MCF 10A (cell line): ENCODE measurements at places on chromosomes 1 and 21.

DNA sequence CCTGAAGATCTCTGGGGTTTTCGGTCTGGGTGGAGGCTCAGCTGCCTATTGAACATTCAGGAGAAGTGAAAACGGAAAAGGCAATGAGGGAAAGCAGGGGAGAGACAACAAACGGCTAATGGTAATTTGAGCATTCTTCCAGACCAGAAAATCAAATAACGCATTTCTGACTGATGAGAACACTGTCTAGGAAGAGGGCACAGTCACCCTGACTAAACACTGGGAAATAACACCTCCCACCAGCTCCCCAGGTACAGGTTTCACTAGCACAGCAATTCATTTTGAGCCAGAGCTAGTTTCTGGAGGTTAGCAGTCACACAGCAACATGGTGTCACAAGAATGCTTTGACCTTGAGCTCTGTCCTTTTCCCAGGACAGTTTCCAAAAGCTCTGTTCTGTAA, 21.1 kb downstream of the NCF2 start:
- no peak for DNase-seq

GRCh38 chr1:15626269-15626950, 9.2 kb downstream of the DDI2 start:
- DNase-seq, result no peak

GRCh38 chr1:211361202-211361601, 34.6 kb downstream of the TRAF5 start:
- DNase-seq, result no peak

DNA sequence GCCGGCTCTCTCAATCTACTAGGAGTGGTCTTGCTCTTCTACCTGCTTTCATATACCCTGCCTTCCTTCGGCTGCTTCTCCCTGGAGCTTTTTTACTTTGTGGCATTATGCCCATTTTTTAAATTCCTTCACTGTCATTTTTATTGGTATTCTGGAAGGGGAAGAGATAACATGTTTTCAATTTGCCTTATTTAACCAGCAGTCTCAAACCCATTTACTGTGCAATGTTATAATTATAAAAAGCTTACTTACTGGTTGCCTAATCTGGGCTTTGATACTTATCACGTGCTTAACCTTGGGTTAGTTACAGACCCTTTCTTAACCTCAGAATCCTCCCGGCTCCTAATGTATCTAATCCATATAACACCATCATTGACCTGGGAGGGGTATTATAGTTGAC, 128.1 kb downstream of the SIPA1L2 start:
- DNase-seq, result no peak

- DNase-seq, result no peak
Measured at GRCh38 chr1:21830792-21831453, 18.9 kb downstream of the LDLRAD2 start.

DNA sequence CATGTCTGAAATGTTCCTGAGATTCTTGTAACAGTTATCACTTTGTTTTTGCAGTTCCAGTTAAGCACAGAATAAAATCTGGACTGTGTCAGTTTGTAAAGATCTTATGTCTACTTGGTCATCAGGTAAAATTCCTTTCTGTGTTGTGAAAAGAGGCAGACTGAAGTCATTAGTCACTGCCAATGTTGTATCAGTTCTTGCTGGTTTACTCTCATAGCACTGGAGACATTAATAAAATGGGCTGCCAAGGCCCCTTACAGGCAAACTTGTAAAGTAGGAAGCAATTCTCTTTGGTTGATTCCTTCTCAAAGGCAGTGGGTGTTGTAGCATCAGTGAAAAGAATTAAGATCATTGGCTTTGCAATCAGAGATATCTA, 61.4 kb upstream of the ST6GALNAC3 start:
- no peak for DNase-seq

GRCh38 chr1:21703318-21703963, 34.3 kb upstream of the RAP1GAP start:
- peak; percentile 50 for DNase-seq

GRCh38 chr21:17911628-17912027, 92.5 kb upstream of the C21orf91 start:
- peak; percentile 64 for DNase-seq

- no peak for DNase-seq
Measured at GRCh38 chr1:87878873-87879272, 550.2 kb downstream of the LMO4 start.

GRCh38 chr1:33470495-33471012, 1.9 kb upstream of the ZSCAN20 start:
- DNase-seq, result peak; percentile 90

- no peak for DNase-seq
Measured at GRCh38 chr1:117036018-117036461, 24.1 kb upstream of the TTF2 start.

DNA sequence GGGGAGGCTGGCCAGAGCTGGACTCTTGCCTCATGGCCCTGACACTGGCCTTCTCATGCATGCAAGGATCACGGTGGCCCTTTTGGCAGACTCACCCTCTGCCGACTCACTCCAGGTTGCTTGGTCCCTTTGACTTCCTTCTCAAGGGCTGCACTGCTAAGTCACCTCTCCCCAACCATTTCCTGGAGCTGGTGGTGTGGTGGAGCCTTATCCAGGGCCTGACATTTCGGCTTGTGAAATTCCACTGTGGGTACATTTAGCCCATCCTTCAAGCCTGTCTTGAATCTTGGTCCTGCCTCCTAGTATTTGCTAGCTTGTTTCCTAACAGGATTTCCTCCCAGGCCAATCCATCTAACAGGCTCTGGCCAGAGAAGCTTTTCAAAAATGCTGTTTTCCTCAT, 52.6 kb upstream of the JUN start:
- DNase-seq, result no peak

GRCh38 chr21:14493731-14494130, 52.4 kb downstream of the SAMSN1 start:
- DNase-seq, result no peak

DNA sequence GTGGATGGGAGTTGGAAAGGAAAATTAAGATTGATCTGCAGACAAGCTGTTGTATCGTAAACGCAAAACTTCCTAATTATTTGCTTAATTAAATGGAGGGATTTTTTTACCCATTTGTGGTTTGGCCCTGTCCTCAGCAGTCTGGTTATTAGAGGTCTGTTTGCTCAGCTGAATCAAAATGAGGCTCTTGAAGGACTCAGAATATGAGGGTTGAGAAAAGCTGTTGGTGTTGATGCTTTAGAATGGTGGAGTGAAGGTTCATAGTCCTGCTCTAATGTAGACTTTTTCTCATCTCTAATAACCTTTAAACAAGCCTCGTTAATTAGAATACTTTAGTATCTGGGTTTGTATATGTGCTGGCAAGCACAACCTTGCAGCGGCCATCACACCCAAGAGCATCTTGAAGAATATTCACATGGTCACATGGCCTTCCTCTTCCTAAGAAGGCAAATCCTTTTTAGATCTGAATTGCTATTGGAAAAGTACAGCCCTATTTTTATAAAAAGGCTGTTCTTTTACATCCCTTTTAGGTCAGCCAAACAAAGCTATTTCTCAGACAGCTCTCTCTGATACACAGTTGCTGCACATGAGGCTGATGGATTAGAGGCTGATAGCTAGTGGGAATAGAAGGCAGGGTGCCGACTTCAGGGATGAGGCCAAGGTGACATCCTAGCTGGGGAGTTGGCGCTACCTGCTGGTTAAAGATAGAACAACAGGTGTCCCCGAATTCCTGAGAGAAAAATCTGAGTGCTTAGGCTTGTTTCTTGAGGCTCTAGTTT, 53.8 kb downstream of the MACF1 start:
- DNase-seq, result peak; percentile 75

GRCh38 chr1:244920911-244921761, 56.8 kb upstream of the HNRNPU start:
- DNase-seq, result peak; percentile 60

DNA sequence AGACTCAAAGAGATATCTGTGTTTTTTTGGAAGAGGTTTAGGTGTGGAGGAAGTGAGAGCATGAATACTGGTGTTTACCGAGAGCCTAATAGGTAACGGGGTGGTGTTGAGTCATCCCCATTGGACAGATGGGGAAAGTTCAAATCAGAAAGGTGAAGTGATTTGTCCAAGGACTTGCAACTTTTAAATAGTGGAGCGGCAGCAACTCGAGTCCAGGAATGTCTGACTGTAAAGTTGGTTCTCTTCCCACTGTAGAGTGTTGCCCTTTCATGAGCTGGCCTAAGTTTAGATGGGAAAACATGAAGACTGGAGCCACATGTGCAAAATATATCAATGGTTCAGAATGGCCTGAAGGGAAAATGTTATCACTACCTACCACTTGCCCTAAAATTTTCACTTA, 125.7 kb downstream of the LYPLAL1 start:
- DNase-seq, result no peak

DNA sequence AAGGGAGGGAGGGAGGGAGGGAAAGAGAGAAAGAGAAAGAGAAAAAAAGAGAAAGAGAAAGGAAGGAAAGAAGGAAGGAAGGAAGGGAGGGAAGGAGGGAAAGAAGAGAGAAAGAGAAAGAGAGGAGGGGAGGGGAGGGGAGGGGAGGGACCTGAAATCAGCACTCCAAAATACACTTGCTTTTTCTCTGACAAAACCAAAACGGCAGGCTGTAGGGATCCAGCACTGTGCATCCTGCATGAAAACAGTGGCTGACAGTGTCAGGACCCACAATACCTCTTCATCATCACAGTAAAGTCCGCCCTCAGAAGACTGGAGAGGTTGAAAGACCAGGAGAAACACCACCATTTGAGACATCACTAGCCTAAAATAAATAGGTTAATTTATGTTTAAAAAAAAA, 156.0 kb upstream of the SOD1 start:
- no peak for DNase-seq

DNA sequence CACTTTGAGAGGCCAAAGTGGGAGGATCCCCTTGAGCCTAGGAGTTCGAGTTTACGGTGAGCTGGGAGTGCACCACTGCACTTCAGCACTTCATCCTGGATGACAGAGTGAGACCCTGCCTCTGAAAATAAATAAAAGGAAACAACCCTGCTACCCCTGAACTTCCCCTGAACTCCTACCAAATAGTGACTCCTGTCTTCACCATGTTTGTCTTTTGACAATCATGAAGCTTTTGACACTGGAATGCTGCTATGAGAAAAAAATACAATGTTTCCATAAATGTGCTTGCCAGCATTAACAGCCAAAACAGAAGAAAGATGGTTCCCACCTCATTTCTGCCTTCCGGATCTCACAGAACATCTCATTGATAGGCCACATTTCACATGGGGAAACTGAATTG, 10.4 kb downstream of the ZBTB8A start:
- DNase-seq, result no peak

DNA sequence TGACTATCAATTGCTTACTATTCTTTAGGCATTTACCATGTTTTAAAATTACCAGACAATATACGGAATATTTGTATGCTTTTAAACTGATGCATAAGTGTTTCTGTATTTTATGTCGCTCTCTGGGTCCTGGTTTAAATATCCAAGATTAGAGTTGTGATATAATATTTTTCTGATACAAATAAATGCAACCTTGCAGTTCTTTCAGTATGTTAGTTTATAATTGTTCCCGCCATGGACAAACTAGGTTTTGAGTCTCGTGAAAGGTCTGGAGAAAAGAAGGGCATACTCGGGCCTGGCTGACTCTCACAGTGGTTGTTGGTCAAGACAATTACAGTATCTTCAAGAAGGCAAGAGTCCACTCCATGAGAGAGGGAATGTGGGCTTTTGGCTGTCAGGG, 72.6 kb upstream of the AJAP1 start:
- DNase-seq, result no peak

- DNase-seq, result peak; percentile 68
Measured at GRCh38 chr1:66446261-66447001, 87.5 kb upstream of the SGIP1 start.

GRCh38 chr21:46091118-46091517, 6.8 kb upstream of the COL6A2 start:
- DNase-seq, result no peak

DNA sequence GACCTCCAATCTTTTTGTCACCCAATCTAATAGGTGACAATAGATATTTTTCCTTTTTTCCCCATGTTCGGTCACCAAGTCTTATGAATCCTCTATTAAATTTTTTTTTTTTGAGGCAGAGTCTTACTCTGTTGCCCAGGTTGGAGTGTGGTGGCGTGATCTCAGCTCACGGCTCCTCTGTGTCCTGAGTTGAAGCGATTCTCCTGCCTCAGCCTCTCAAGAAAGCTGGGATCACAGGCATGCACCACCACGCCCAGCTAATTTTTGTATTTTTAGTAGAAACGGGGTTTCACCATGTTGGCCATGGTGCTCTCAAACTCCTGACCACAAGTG, 42.5 kb upstream of the MTF1 start:
- DNase-seq, result no peak

- peak; percentile 22 for DNase-seq
Measured at GRCh38 chr1:39609618-39610331, 29.7 kb downstream of the HEYL start.

- peak; percentile 55 for DNase-seq
Measured at GRCh38 chr1:116375148-116375886, 2.3 kb downstream of the ATP1A1 start.

DNA sequence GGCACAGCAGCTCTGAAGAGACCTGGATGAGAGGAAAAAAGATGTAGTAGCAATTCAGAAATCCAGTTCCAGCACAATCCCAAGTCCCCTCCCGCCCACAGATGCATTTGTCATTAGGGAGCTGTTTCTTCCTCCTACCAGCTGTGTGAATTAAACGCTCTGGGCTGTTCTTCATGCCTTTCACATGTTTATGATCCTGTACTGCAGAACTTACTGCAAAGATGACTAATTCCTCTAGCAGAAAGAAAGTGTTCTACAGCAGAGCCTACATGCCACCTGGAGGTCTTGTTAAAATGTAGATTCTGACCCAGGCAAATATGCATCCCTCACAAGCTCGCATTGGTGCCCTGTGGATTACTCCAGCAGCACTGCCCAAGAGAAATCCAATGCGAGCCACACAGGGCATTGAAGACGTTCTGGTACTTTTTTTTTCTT, 6.5 kb downstream of the ENO1 start:
- DNase-seq, result no peak

- peak; percentile 95 for DNase-seq
Measured at GRCh38 chr1:68173936-68174737, 58.2 kb downstream of the WLS start.

GRCh38 chr1:178120088-178120487, 26.2 kb downstream of the RASAL2 start:
- no peak for DNase-seq

DNA sequence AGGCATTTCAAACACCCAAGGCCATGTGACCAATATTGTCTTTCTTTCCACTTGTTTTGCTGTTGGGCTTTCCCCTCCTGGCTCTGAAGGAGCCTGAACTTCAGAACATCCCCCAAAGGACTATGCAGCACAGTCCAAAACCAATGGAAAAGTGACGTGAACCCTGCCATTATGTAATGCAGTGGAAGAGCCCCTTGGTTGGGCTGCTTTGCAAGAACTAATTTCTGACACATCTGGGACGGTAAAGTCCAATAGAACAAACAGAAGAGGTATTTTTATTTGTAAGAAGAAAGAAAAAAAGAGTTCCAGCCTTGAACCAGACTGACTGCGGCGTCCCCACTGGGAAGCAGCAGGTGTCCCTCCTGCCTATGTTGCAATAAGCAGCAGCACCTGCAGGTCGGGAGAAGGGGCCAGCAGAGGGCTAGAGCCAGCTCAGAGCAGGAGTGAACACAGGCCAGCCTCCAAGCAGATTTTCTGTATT, 116.7 kb downstream of the CDC7 start:
- peak; percentile 31 for DNase-seq

- no peak for DNase-seq
Measured at GRCh38 chr1:226397011-226397926, 10.6 kb downstream of the PARP1 start.

GRCh38 chr1:191396622-191397021, 761.6 kb upstream of the RGS18 start:
- DNase-seq, result no peak
